ENCODE measurements at places on chromosomes 3 and 15. TPM values are rescaled to one million over a fixed set of nuclear protein-coding genes. Genes with fewer than 3 reads are reported as not detected.

Gene PARP9
- total RNA-seq, result 67.5 TPM

- DNase-seq, result peak; percentile 57
These were observed 637.2 kb downstream of the NTRK3 start for GRCh38 chr15:87619161-87619960.

Gene TMEM266
- total RNA-seq, result 0.19 TPM

Gene STX19
- total RNA-seq, result not detected

- DNase-seq, result peak; percentile 18
These were observed 311.1 kb downstream of the ZPLD1 start for GRCh38 chr3:102745881-102746280.

DNA sequence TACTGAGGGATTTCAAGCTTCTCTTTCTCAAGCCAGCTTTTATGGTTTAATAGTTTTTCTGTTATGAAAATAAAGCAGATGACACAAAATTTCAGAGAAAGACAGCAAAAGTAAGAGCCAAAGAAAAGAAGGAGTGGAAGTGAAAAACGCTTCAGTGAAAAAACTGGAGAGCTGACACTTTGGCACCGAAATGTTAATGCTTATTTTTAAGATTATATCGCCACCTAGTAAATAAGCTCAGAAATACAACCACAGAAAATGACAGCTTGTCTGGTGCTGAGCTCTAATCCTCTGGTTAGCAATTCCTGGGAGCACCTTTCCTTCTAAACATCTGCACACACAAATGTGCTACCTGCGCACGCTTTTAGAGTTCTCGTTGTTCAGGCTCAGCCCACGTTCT is 101.6 kb downstream of the ZPLD1 start:
- peak; percentile 25 for DNase-seq

GRCh38 chr3:125119752-125120378 is 64.1 kb upstream of the HEG1 start:
- DNase-seq, result no peak

DNA sequence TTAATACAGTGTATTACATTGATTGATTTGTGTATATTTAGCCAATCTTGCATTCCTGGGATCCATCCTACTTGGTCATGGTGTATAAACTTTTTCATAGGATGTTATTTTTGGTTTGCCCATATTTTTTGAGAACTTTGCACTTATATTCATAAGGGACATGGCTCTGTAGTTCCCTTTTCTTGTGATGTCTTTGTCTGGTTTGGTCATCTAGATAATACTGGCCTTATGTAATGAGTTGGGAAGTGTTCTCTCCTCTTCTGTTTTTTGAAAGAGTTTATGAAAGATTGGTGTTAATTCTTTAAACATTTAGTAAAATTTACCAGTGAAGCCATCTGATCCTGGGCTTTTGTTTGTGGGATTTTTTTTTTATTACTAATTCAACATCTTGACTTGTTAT is 9.6 kb downstream of the CHST13 start:
- DNase-seq, result no peak

GRCh38 chr3:143859465-143860203 is 11.4 kb upstream of the SLC9A9 start:
- DNase-seq, result no peak

DNA sequence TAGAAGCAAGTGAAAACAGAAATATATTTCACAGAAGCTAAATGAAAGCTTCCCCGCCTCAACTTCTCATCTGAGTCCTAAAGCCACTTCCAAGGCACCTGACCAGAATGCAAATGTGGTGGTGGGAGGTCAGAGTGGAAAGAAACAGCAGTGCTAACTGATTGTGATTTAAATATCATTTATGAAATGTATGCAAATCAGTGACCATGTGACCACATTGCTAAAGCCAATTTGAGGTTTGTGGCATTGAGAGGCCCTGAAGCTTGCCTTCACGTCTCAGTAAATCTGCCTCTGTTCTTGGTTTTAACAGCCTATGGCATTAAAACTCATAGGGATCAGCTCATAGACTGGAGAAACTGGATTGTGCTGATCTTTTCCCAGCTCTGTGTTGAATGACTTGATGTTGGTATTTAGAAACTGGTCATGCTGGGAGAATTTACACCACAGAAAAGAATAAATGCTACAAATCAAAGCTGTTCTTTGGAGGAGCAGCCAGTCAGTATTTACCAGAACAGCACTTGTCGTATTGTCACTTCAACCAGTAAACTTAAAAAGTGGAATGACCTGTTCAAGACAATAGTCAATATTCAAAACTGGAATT is 481.4 kb upstream of the ALCAM start:
- DNase-seq, result no peak

DNA sequence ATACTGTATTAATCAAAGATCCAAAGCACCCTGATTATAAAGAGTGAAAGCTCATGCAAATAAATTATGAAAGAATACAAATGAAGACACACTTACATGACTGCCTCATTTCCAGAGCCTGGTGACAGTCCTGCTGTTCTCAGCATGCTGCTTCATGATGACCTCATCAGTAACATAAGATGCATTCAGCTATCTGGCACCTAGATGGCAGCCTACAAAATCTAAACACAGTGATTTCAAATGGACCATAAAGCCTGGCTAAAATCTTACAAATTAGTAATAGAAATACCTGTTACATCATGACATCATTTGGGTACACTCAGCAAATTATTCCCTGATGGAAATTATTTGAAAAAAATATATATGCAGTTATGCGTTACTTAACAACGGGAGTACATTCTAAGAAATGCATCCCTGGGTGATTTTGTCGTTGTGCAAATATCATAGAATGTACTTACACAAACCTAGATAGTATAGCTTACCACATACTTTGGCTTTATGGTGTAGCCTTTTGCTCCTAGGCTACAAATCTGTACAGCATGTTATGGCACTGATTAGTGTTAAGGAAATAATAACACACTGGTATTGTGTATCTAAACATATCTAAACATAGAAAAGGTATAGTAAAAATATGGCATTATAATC is 207.2 kb downstream of the EPHA3 start:
- DNase-seq, result peak; percentile 76

DNA sequence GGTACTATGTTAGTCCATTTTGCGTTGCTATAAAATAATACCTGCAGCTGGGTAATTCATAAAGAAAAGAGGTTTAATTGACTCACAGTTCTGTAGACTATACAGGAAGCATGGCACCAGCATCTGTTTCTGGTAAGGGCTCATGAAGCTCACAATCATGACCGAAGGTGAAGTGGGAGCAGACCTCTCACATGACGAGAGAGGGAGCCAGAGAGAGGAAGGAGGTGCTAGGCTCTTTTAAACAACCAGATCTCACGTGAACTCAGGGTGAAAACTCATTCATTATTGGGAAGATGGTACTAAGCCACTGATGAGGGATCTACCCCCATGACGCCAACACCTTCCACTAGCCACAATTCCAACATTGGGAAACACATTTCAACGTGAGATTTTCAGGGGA is 301.7 kb upstream of the MDFIC2 start:
- no peak for DNase-seq

Gene PSTPIP1
- total RNA-seq, result 0.19 TPM

DNA sequence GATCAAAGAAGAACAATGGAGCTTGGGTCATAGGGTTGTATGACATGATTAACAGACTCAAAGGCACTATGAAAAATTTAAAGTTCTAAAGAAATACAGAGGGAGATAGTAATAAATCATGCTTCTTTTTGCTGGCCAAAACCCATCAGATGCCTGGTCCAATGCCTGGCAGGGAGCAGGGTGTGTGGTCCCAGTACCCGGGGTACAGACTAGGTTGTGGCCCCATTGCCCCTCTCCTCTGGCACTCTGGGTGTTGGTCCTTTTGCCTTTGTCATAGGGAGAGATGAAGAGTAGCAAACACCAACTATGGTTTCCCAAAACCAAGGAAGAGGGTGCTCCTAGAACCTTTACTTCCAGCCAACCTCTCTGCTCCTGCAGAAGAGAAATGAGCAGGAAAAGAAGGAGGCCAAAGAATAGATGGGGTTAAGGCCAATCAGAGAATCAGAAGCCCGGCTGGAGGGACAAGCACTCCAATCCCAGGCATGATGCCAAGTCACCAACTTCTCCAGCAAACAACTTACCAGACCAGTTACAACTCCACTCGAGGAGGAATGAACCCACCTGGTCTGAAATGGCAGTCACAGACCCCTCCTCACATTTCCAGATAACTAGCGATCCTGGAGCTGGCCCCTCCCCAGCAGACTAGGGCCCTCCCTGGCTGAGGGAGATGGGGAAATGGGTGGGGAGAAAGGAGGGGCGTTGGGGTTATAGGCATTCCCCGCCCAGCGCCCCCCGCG is 1.8 kb downstream of the IGDCC3 start:
- DNase-seq, result no peak

Gene OXTR
- total RNA-seq, result 0.27 TPM

Gene DLL4
- total RNA-seq, result 0.10 TPM

Gene CRYGS
- total RNA-seq, result 0.10 TPM

DNA sequence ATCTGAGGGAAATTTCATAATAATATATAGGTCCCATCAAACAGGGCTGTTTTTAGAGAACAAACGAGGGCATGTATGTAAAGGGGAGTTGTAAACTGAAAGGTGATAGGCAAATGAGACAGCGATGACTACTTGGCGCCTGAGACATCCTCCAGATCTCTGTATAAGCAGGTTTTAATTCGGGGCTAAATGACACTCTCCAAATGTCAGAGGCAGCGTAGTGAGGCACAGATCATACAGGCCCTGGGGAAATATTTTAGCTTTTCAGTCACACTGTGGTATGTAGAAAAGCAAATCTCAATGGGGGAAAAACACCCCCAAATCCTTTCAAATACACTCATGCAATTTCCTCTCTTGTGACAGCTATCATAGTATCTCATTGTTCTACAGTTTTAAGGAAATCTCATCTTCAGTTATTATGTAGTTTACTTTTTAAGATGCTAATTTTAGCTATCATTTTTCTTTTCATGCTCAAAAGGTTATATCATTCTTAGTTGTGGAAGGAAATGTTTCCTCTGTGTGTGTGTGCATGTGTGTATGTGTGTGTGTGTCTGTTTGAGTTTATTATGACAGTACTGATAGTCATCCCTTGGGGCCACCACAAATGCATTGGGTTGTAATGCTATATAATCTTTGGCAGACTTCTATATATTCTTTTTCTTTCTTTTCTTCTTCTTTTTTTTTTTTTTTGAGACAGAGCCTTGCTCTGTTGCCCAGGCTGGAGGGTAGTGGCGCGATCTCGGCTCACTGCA is 1.1 kb downstream of the TPRG1 start:
- DNase-seq, result no peak

GRCh38 chr3:133532951-133533350 is 40.5 kb upstream of the CDV3 start:
- no peak for DNase-seq

Gene GPR149
- not detected for total RNA-seq

Gene SLC12A6
- total RNA-seq, result 3.4 TPM

Gene TRMT10C
- total RNA-seq, result 37.7 TPM

Gene CCR9
- total RNA-seq, result not detected

Gene GRK7
- total RNA-seq, result not detected

DNA sequence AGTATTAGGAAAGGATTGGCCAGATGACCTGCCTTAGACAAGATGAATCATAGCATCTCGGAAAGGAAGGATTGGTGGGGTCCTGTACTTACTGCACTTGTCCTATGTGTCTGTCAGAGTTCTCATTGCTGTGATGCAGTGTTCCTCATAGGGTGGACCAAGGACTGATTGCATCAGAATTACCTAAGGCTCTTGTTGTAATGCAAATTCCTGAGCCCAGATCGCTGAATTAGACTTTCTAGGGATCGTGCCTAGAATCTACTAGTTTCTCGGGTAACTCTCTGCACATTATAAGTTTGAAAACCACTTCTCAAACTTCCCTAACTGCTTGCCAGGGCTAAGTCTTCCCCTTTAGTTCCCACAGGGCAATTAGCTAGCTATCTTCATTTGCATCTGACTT is 74.9 kb upstream of the SKOR1 start:
- no peak for DNase-seq

DNA sequence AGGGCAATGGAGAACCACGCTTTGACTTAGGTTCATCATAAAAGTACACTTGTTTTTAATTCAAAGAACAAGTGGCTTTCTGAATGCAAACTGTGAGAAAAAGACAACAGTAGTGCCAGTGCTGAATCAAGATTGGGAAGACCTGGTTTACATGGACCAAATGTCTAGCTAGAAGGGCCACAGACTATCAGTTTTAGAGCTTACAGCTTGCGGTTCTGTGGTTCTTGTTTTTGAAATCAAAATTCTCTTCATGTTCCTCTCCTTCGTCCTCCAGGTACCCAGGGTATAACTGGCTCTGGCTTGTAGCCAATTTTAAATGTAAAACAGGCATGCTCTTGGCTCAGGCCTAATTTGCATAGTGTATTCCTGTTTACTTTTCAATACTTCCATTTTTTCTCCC is 124.6 kb downstream of the TGFBR2 start:
- DNase-seq, result no peak

GRCh38 chr15:46365572-46365971 is 730.7 kb downstream of the SQOR start:
- DNase-seq, result peak; percentile 51

DNA sequence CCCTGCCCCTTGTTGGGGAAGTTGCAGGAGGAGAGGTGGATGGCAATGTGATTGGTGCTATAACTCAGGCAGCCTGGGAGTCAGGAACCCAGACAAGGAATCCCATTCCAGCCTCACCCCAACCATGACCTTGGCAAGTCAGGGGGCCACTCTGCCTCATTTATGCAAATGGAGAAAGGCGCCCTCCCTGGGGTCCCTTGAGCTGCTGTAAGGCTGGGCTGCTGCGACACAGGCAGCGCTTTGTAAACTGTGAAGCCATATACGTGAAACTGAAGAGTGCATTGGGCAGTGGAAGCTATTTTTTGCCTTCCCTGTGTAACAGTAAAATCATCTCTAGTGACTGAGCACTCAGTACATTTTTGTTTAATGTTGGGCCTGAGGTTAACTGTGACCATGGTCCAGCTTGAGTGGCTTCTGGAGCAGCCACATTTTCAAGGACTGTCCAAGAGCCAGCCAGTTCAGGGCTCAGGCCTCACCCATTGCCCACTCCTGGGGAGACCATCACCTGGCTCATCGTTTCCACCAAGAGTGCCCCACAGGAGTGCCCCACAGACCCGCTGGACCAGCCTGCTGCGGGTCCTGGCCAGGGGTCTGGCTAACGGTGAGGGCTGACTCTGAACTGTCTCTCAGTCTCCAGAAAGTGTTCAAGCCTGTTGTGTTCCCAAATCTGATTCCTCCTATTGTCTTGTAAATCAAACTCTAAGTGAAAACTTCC is 27.9 kb downstream of the KIF7 start:
- no peak for DNase-seq

GRCh38 chr3:54772746-54773145 is 155.1 kb downstream of the LRTM1 start:
- DNase-seq, result no peak

Gene SERPINI1
- 15.4 TPM for total RNA-seq
